ENCODE measurements at places on chromosomes 6 and 20.
A peak's percentile ranks its signal among the peaks of the same experiment; 100 is the strongest.

DNA sequence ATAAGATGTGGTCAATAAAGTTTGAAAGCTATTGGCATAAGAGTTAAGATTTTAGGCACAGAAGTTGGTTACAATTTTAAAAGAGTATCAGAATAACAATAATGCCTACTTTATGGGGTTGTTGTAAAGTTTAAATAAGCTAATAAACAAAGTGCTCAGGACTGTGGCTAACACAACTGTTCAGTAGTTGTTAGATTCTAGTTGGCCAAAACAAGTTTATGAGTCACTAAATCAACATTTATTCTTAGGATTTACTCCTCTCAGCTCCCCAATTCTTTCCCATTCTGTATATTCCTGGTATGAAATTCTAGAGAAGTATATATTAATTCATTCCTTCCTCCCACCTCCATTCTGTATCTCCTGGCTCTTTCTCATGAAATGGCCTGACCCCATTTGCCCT lies 14.5 kb downstream of the RMND1 start:
- no peak for DNase-seq

DNA sequence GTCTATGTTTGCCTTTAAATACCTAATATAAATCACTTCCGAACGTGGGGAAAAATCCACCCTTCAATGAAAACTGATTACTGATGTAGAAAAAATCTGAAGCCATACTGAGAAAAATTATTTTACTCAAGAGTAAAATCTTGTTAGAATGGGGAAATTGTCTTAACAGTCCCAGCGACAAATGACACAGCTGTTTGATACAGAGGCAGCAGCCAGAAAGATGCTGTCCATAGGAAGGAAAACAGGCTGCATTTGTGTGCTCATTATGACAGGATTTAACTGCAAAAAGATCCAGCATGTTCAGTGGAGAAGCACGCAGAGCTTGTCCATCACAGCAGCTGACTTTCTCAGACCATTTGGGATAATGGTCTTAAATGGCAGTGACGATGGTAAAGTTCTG lies 443.0 kb downstream of the TFAP2B start:
- no peak for DNase-seq

DNA sequence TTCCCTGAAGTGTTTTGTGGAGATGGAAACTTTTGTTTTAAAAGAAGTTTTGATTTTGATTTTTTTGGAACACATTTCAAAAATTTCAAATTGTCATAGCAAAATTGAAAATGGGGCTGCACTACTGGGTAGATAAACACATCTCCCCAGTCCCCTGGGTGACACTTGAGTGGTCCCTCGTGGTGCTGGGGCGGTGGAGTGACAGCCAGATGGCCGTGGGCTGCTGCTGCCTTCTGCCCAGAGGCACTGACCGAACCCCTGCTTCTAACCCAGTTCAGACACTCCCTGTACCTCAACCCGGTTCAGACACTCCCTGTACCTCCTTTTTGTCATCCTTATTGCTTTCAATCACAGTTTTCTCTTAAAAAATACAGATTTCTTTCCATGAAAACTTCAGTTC lies 69.9 kb upstream of the SYNJ2 start:
- DNase-seq, result no peak

DNA sequence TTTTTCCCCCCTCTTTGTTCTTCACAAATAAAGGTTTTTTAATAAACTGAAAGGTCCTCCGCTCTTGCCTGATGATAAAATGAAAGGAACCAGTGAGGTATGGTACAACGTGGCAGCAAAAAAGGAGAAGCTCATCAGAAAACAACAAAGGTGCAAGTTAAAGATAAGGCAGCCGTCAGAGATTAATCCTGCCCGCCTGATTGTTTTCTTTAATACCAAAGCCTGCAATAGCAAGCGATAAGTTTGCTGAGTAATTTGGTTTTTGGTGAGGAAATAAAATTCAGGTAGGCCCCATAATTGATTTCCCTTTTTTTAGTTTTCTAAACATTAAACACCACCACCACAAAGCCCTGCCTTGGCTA lies 177.9 kb downstream of the MBOAT1 start:
- no peak for DNase-seq

DNA sequence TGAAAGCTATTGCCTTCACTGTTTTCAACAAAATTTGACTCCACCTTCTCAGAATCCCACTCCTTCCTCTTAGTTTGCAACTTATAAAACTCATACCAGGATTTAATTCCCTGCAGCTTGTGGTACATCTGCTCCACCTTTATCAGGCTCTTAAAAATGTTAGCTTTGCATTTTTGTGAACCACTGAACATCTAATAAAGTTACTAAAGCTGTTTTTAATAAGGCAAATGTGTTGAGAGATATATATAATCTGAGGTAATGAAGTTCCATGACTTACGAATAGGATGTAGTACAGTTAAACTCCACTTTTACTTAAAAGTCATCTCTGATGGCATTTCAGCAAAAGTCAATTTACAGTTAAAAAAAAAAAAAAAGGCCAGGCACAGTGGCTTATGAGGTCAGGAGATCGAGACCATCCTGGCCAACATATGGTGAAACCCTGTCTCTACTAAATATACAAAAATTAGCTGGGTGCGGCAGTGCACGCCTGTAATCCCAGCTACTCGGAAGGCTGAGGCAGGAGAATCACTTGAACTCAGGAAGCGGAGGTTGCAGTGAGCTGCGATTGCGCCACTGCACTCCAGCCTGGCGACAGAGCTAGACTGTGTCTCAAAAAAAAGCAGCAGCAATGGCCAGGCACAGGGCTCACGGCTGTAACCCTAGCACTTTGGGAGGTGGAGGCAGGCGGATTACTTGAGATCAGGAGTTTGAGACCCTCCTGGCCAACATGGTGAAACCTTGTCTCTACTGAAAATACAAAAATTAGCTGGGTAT lies 106.2 kb downstream of the KIF13A start:
- no peak for DNase-seq

GRCh38 chr6:151757506-151757955 lies 50.0 kb upstream of the ESR1 start:
- peak; percentile 26 for DNase-seq

DNA sequence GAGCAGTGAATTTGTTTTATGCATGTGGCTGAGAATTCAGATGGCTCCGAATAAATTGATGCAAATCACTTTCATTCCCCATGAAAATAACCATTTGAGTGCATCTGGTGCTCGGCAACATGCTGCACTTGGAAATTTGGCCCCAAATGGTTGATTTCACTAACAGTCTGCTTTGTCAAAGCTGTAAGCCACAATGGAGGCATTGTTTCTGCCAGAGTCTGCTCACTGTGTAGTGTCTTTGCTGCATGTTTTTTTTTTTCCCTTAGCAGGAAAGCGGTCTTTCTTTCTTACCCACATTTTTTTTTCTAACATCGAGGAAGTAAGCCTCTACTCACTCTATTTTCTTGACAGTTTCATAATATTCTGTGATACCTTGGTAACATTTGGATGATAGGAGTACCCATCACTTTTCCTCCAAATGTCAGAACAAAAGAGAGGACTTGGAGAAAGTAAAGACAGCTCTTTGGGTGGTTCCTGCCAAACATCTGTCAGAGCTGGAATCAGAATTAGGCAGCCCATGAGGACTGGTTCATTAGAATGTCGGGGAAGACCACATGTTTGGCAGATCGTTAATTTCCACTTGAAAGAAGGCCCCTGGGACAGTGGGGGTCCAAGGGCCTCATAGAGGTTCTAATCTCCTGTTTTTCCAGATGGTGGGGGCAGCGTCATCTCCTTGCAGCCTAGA lies 149.5 kb downstream of the DOK5 start:
- no peak for DNase-seq

DNA sequence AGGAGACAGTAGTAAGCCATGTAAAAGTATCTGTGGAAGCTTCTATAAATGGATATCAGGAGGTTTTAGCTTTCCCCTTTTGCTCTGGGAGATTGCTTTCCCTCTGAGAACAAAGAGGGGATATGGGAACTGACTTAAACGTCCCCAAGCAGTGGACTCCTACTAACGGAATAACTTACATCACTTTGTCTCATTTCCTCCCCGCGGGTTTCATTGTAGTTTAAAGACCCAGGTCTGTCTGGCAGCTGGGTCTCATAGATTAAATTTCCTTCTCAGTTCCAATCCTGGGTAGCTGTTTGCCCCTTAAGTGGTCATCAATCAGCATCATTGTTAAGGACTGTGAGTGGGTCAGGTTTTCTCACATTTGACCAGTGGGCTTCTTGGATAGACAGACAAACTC lies 68.7 kb downstream of the PLAGL1 start:
- DNase-seq, result no peak

Data from B cell (primary cell).